ENCODE measurements at places on chromosomes 7 and 10.

GRCh38 chr7:154541606-154542005 lies 461.3 kb downstream of the PAXIP1 start:
- DNase-seq, result no peak

GRCh38 chr7:5231811-5232484 lies 41.9 kb downstream of the WIPI2 start:
- no peak for DNase-seq

- DNase-seq, result no peak
Observed at GRCh38 chr10:102434394-102435132, 2.2 kb upstream of the CUEDC2 start.

DNA sequence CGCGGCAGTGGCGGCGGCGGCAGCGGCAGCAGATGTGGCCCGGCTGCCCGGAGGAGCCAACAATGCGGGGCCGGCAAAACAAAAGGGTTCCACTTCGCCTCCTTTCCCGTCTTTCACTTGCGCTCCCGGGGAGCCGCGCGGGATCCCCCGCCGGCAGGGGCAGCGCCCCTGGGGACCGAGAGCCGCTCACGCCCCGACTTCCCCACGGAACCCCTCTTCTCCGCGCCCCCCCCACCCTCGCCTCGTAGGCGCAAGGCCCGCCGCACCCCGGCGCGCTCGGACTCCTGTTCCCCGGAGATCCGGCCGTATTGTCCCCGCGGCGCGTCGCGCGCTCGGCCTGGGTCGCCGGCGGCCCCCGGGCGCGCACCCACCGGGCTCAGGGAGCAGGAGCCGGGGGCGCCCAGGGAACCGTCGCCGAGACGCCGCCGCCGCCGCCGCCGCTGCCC lies 854 bp downstream of the CTBP2 start:
- DNase-seq, result no peak

- peak; percentile 52 for DNase-seq
Observed at GRCh38 chr10:95430231-95430951, 130.8 kb downstream of the SORBS1 start.

GRCh38 chr7:70505468-70505867 lies 626.5 kb upstream of the GALNT17 start:
- no peak for DNase-seq

DNA sequence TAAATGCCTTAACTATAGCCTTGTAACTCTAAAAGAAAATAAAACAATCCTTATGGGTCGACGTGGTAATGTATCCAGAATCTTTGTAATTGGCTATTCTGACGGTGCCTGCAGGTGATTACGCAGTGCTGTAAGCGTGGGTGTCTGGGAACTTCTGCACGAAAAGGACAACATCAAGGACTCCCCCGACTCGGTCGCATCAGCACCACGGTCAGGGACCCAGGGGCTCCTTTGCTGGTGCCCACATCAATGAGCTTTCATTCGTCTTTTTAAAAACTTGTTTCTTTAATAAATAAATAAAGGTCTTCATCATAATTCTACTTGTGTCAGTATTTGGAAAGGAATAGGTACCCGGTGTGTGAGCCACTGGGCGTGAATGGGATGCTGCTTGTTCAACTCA lies 13.2 kb downstream of the MKI67 start:
- no peak for DNase-seq

DNA sequence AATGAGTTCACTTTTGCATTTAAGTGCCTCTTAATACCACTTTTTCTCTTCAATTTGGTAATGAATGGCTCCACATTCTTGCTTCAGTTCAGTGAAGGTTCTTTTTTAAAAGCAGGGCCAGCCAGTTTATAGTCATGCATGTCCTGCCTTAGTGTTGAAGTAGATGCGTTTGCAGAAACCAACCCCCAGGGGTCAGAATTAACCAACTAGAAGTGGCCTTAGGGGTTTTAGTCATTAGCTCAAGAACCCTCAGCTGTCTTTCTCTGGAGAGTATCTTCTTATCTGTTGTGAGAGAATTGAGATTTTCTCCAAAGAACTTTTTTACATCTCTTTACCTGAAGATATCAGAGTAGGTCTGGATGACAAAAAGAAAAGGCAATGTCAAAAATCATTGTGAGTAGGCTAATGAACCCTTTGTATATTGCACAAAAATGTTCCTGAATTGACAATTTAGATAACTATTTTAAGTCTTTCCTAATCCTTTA lies 82.2 kb downstream of the PIK3CG start:
- peak; percentile 39 for DNase-seq

DNA sequence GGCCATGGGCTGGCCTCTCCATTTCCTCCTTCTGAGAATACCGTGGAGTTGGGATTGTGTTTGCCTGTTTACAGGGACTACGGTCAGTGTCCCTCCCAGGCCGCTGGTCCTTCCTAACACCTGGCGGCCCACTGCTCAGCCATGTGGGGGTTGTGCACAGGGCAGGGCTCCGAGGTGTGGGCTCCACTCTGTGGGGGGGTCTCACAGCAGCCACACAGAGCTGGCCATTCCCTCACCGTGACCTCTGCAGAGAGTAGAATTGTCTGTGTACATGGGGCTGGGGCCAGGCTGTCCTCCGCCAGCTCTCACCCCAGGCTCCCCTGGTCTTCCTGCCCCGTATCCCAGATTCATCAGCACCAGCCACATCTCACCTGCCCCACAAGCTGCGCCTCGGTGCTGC lies 60.1 kb downstream of the PTPRN2 start:
- no peak for DNase-seq

- peak; percentile 20 for DNase-seq
Observed at GRCh38 chr7:12222889-12223579, 11.9 kb downstream of the TMEM106B start.

DNA sequence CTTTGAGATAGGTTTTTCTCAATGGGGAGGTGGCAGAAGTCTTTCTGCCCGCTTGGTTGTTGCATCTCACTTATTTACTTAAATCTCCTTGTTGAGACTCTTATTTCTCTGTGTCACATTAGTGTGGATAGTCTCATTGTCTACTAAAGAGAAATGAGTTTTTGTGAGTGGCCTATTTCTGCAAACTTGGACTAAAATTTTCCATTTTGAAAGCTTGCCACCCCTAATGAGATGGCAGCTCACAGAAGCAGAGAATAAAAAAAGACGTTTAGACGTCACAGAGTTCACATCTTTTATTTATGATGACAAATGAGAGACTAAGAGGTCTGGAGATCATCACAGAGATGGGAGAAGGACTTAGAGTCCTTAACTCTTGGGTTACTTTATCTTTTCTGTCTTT lies 262.7 kb upstream of the PHYHIPL start:
- DNase-seq, result no peak

DNA sequence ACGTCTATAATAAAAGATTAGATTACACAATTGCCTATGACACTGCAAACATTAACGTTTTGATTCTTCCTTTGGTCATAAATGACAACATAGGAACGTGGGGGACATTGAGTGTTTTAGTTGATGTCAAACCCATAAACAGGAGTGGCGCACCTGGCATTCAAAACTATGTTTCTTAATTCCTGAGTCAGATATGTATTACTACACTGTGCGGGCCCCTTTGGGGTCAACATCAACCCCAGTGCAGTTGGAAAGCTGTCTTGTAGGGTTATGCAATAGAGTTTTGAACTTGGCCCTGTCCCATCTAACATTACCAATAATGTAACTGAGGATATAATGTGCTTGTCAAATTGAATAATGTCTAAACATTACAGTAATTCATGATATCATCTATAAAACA lies 156.5 kb downstream of the CSTF2T start:
- DNase-seq, result no peak

GRCh38 chr7:64882341-64883112 lies 20.5 kb upstream of the ZNF273 start:
- no peak for DNase-seq

GRCh38 chr10:129707406-129708388 lies 240.7 kb downstream of the MGMT start:
- DNase-seq, result no peak

DNA sequence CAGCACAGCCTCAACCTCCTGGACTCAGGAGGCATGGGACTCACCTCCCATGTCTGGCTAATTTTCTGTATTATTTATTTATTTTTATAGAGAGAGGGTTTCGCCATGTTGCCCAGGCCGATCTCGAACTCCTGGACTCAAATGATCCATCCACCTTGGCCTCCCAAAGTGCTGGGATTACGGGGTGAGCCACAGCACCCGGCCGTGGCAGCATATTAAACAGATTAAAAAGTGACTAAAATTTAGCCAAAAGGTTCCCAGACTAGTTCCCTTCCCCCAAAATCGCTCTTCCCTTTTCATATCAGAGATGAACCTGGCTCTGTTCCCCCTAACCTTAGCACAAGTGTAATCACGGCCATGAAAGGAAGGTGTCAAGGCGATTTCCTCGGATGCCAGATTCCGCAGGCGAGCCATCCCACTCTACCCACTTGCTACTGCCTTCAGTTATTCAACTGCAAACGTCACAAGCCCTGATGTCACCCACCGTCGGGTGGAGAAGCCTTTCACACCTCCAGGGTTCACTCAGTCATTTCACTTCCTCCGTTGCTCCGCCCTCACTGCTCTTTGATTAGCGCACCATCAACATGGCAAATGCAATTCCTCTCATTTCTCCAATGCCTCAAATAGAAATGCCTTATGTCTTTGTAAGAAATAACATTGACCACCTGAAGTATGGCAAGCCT lies 104.7 kb upstream of the RHEB start:
- no peak for DNase-seq

GRCh38 chr10:62153191-62153590 lies 115.5 kb downstream of the RTKN2 start:
- DNase-seq, result no peak

DNA sequence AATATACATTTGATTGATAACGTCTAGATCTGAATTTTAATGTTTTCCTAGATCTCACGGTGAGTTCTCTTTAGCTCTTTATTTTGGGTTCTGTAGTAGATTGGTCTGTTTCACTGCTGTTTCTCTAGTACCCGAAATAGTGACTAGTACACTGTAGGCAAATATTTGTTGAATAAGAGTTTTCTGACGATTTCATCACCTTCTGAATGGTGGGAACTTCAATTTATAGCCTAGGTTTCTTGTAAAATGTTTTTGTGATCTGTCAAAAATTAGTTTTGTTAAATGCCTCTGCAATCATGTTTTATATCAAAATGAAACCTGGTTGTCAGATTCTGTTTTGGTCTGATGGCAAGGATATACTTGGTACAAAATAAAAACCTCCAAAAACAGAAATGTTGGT lies 10.2 kb downstream of the PDCD4 start:
- no peak for DNase-seq

DNA sequence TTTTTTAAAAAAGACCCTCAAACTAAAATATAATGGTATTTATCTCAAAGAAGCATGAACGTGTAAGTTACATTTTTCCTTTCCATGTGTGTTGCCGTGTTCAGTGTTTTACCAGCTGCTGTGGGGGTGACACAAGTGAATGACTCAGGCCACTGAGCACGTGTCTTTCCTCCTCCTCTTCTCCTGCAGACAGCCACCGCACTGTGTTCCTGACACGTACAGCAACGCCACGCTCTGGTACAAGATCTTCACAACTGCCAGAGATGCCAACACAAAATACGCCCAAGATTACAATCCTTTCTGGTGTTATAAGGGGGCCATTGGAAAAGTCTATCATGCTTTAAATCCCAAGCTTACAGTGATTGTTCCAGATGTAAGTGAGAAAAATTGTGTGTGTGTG lies 29.7 kb downstream of the TMEM248 start:
- DNase-seq, result no peak

GRCh38 chr7:17227766-17228490 lies 70.5 kb upstream of the AHR start:
- DNase-seq, result peak; percentile 9

GRCh38 chr7:88523645-88524044 lies 217.0 kb upstream of the STEAP4 start:
- DNase-seq, result no peak

DNA sequence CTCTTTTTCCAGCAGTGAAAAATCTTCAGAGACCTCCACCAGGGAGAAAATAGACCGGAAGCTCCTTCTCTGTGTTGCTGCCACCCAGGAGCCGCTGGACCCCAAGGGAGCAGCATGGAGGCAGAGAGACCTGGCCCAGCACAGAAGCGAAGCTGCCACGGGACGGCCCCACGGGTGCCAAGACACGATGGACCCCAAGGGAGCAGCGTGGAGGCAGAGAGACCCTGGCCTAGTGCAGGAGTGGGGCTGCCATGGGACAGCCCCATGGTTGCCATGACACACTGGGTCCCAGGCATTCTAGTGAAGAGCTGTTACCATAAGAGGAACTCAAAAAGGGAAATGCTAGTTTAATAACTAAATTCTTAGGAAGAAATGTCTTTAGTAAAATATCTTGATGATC lies 186.3 kb downstream of the PTPRN2 start:
- no peak for DNase-seq

GRCh38 chr7:32378988-32379387 lies 111.2 kb downstream of the LSM5 start:
- no peak for DNase-seq

DNA sequence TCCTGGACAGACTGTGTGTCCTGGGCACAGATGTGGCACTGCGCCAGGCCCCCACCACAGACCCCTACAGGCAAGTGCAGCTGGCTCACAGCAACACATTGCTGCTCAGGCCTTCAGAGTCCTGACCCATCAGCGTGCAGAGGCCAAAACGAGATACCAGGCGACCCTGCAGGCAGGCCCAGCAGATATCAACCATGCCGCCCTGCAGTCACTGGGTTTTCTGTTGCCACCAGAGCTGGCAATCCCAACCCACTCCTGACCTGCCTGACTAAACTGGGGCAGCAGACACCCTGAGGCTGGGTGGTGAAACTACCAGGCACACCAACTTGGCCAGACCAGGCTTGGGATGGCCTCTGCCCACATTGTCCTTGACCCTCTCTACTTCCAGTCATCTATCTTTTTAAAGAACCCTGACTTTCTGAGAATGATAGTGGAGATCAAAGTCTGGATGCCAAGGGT lies 20.3 kb downstream of the ZCCHC24 start:
- DNase-seq, result no peak

Measured in activated CD4-positive, alpha-beta T cell treated with anti-CD3 and anti-CD28 coated beads, Interleukin-2, amount 50 U/mL, for 16 hours (primary cell).